ENCODE measurements at places on chromosomes 12 and 14.

- no peak for DNase-seq
These were observed 855 bp downstream of the MNAT1 start for GRCh38 chr14:60735416-60735815.

- no peak for DNase-seq
These were observed 127.4 kb downstream of the KTN1 start for GRCh38 chr14:55707365-55707804.

DNA sequence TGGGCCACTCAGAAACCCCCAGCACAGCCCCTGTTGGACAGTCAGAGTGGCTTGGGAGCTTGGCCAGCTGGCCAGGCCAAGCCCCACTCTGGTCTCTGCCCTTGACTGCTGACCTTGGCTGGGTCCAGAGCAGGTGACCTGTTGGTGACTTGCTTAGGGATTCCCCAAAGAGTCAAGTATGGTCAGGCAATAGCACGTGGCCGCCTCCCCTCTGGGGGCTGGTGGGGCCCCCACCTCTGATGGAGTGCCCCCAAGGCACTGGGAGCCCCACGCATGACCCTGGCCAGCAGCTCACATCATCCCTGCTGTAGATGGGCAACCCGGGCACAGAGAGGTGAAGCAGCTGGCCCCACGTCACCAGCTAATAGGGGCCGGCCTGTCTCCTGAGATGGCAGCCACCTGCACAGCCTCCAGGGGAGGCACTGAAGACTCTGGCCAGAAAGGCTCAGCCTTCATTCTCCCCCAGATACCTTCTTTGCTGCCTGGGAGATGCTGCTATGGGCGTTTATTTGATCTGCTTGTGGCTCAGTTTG lies 1.8 kb downstream of the CCDC197 start:
- DNase-seq: no peak

GRCh38 chr14:71115821-71116567 lies 208.7 kb downstream of the PCNX1 start:
- DNase-seq: no peak

DNA sequence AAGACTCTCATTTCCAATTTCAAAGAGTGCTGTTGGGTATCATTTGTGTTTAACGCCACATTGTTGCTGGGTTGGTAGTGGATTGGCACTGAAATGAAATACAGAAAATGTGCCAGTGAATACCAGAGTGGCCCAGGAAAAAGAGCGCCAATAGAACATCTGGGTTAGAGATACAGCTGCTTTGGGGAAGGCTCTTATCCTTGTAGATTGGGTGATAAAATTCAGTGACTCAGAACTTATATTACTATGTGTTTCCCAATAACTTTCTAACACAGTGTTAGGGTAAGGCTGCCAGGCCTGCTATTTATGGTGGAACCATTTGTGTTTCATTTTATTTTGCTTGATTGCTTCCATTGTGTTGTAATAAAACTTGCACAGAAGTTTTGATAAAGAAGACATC lies 168.2 kb upstream of the SSTR1 start:
- DNase-seq: no peak

DNA sequence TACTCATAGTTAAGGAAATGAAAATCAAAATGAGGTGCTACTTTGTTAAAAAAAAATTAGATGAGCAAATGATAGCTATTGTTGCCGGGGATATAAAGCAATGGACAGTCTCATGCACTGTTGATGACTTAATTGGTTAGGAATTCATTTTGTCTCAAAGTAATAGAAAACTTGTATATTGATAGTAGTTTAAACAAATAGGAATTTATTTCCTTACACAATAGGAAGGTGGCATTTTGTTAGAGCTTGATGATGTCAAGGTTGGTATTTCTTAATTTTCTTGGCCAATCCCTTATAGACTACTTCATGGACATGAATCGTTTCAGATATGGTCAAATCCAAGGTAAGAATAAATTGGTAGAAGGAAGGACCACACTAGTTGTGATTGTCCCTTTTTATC lies 7.8 kb downstream of the PRPF39 start:
- DNase-seq: no peak

DNA sequence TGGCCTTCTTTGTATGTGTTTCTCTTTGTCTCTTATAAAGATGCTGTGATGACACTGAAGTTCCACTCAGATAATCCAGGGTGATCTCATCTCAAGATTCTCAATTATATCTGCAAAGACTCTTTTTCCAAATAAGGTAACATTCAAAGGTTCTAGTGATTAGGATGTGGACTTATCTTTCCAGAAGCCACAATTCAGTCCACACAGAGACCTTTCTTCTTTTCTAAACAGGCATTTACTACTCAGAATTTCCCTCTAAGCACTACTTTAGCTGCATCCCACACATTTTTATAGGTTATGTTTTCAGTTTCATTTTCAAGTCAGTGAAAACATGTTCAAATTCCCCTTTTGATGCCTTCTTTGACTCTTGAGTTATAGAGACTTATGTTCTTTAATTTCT lies 9.0 kb upstream of the NKX2-1 start:
- DNase-seq: no peak

- DNase-seq: no peak
These were observed 99.9 kb downstream of the PPM1H start for GRCh38 chr12:62834971-62835547.

DNA sequence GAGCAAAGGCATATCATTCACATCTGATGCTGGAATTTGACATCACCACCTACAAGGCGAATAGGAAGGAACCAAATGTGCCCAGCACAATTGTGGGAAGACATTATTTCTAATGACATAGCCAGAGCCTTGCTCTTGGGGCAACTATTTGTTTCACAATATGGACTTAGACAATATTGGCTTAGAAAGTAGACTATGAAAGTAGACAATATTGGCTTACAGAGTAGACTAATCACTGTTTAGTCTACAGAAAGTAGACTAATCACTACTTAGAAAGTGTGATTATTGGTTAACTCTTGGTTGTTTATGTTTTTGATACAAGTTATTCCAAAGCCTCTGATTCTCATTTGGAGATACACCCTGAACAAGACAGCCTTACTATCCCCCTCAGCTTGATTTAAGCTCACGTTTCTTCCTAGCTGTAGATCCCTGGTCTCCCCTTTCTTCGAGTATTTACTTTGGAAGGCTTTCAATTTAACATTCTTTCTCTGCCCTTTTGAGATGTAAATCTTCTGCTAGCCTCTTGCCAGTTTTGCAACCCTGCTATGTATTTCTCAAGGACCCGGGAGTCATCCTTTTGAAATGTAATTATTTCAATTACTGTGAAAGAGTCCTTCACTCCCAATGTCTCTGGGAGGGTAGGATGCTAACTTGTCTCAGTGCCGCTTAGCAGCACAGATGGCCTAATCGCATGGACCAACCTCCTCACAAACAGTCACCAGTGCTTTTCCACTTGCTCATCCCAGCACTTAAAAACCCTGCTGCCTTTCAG lies 843.2 kb downstream of the GALC start:
- no peak for DNase-seq

GRCh38 chr14:71773898-71774481 lies 158.2 kb upstream of the RGS6 start:
- DNase-seq: no peak

GRCh38 chr14:54675236-54676128 lies 108.6 kb downstream of the SAMD4A start:
- no peak for DNase-seq

DNA sequence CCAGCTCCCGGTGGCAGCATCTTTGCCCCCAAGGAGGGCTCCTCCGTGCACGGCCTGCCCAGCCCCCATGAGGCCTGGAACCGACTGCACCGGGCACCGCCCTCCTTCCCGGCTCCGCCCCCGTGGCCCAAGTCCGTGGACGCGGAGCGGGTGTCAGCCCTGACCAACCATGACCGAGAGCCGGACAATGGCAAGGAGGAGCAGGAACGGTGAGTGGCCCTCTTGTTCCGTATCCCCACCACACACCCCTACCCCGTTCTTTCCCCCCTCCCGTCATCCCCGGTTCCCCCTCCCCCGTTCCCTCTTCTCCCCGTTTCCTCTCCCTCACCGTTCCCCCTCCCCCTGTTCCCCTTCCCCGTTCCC lies 28.3 kb downstream of the LRCOL1 start:
- DNase-seq: no peak

All from NCI-H1092 (cell line).